ENCODE measurements at places on chromosomes 1 and 21. TPM values are rescaled to one million over a fixed set of nuclear protein-coding genes. Genes with fewer than 3 reads are reported as not detected.

The HSD3B1 gene
- total RNA-seq = not detected

The PGBD5 gene
- 5.1 TPM for total RNA-seq

The OLIG1 gene
- total RNA-seq = 1.6 TPM

The FCRL1 gene
- total RNA-seq = 1.4 TPM

The NDC1 gene
- 7.7 TPM for total RNA-seq

The FCN3 gene
- 826 TPM for total RNA-seq

The FALEC gene
- total RNA-seq = 1.0 TPM

The UBASH3A gene
- total RNA-seq = 1.5 TPM

The KLF17 gene
- 0.52 TPM for total RNA-seq

The GBP6 gene
- total RNA-seq = 0.12 TPM

The PLXNA2 gene
- total RNA-seq = 98.5 TPM

The FCMR gene
- total RNA-seq = 12.6 TPM

The INSRR gene
- total RNA-seq = not detected

The ALX3 gene
- not detected for total RNA-seq

The CNKSR1 gene
- 21.6 TPM for total RNA-seq

The ADIPOR1 gene
- 126 TPM for total RNA-seq

The CADM3 gene
- total RNA-seq = 1.7 TPM

The OR2T35 gene
- not detected for total RNA-seq

GRCh38 chr1:7224644-7225043 lies 439.4 kb downstream of the CAMTA1 start:
- no peak for DNase-seq

- DNase-seq = no peak
Observed at GRCh38 chr1:107326824-107327445, 186.1 kb downstream of the NTNG1 start.

GRCh38 chr1:10799726-10800125 lies 3.3 kb upstream of the CASZ1 start:
- DNase-seq = no peak

GRCh38 chr1:204463125-204464060 lies 31.2 kb downstream of the PIK3C2B start:
- DNase-seq = no peak

DNA sequence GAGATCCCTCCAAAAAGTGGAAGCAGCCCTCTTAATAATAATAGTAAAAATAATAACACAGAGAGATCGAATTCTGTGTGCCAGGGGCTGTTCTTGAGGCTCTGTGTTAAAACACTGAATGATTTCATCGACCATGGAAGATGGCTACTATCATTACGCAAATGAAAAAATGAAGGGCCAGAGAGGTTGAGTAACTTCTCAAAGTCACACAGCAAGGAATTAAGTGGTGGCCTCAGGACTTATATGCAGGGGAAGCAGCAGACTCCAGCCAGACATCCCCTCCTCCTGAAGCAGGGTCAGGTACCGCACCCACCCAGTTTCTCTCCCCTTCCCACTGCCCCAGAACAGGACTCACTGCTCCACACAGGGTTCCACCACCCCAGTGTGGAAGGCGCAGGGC lies 40.1 kb downstream of the SYF2 start:
- no peak for DNase-seq

DNA sequence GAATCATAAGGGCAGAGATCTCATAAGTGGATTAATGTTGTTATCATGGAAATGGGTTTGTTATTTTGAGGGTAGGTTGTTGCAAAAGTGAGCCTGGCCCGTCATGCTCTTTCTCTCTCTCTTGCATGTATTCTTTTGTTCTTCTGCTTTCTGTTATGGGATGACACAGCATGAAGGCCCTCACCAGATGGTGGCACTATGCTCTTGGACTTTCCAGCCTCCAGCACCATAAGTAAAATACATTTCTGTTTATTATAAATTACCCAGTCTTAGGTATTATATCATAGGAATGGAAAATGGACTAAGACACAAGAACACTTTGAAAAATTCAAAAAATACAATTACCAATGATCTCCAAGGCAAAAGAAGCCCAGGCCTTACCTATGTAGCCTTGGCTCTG lies 676.1 kb downstream of the PTPRU start:
- no peak for DNase-seq

GRCh38 chr1:235708390-235708962 lies 58.9 kb upstream of the GNG4 start:
- no peak for DNase-seq

DNA sequence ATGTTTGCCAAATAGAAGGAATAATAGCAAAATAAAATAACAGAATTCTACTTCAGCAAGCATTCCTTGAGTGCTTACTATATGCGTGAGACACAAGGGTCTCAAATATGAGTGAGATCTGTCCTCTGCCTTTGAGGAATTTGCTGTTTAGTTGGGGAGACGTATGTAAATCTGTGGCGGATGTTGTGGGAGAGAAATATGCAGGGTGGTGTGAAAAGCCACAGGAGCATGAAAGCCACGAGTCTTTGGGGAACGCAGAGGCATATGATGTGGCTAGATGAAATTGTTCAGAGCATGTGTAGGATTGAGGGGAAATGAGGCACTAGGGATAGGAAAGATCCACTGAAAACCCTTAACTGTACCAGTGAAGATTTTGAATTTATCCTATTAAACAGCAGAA lies 244.4 kb downstream of the PBX1 start:
- DNase-seq = no peak

- DNase-seq = peak; percentile 81
Observed at GRCh38 chr1:202017749-202018467, 7.5 kb downstream of the ELF3 start.

- DNase-seq = no peak
Observed at GRCh38 chr21:32991361-32991760, 34.4 kb upstream of the OLIG2 start.

DNA sequence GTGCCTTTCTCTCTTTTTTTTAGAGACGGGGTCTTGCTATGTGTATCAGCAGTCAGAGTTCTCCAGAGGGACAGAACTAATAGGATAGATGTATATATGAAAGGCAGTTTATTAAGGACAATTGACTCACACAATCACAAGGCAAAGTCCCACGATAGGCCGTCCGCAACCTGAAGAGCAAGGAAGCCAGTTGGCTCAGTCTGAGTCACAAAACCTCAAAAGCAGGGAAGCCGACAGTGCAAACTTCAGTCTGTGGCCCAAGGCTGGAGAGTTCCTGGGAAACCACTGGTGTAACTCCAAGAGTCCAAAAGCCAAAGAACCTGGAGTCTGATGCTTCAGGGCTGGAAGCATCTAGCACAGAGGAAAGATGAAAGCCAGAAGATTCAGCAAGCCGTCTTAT lies 16.3 kb upstream of the H3-3A start:
- no peak for DNase-seq

- DNase-seq = no peak
Observed at GRCh38 chr1:230189341-230189740, 122.3 kb downstream of the GALNT2 start.

DNA sequence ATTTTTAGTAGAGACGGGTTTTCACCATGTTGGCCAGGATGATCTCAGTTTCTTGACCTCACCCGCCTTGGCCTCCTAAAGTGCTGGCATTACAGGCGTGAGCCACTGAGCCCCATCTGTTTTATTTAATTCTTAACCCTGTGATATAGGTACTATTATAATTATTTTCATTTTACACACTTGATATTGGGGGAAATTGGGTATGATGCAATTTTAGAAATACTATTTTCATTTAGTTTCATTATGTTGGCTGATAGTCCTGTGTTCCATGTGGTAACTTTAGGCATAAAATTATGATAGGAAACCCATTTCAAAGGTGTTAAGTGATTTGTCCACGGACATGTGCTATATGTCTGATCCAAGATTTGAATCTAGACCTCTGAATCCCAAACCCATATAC lies 61.1 kb downstream of the SPEN start:
- no peak for DNase-seq

DNA sequence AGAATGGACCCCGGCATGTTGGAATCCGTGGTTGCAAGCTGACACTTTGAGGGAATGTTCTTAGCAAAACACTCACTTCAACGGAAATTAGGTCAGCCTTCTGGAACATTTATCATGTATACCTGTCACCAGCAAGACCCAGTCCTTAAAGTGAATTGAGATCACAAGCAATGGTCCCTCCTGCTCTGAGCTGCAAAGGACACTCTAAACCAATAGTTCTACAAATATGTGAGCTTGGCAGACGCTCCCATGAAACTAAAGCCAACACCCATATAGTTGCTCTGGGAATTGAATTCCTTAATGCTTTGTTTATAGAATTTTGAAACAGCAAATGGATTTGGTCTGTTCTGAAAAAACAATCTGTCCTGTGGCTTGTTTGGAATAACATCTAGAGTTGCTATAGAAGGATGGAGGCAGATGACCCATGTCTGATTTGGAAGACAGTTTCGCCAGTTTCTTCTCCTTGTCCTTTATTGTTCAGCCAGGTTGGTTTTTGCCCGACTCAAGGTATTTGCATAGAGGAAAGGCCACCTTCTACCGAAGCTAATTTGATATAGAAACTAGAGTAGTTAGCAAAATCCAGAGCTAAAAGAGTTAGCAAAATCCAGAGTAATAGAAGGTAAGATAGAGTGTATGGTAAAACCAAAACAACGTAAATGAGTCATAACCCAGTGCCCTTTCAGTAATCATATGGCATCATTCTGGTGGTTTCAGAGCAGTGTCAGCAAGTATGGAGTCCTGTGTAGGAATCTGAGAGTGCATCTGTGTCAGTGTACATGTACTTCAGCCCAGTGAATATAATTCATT lies 236.2 kb downstream of the NFIA start:
- DNase-seq = no peak

DNA sequence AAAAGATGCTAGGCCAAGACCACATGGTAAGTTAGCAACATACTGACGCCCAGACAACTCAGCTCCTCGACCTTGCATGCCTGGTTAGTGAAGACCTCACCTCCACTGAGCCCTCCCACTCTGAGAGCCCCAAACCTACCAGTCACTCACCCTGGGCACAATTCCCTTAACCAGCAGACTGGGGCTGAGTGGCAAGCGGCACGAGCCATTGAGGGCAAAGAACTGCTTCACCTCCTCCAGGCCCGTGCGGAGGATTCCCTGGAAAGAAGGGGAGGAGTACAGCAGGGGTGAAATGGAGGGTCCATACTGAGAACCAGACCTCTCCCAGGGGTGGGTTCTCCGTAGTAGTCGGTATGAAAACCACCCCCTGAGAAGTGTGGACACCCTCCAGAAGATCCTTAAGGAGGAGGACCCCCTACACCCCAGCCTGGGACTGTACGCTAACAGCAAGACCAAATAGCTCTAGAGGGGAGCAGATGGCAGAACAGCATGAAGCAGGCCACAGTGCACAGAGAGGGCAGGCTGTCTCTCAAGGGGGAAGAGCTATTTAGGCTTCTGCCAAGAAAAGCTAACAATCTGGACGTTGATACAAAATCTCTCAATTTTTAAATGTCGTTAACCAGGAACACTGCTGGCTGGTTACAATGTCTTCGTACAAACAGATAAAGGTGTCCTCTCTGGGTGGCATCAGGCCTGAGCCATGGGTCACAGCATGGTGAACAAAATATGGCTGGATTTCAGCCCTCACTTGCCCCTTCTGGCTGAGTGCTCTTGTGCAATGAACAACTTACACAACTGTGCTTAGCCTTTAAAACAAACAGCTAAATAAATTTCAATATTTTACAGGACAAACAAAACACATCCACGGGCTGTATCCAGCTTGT lies 31.0 kb upstream of the PPP1R15B start:
- DNase-seq = no peak

GRCh38 chr1:232267837-232268598 lies 361.9 kb downstream of the SIPA1L2 start:
- DNase-seq = no peak

- no peak for DNase-seq
Observed at GRCh38 chr1:246147524-246148461, 359.3 kb downstream of the SMYD3 start.

DNA sequence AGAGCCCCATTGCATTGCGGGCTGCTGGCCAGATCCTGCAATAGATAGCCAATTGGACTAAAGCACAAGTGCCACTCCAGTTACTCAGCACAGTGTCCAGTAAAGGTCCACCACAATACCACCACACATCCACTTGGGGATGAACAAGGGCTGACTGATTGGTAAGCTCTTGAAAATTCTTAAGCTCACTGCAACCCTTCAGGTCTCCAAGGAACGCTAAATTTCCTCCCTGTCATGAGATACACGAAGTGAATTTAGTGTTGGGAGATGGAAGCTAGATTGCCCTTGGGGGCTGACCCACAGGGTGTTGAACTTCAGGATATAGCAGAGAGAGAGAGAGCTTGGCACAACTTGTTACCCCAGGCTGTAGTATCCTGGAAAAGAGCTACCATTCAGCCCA lies 9.8 kb upstream of the AADACL3 start:
- no peak for DNase-seq

- no peak for DNase-seq
Observed at GRCh38 chr1:204647114-204647804, 38.3 kb downstream of the LRRN2 start.

- no peak for DNase-seq
Observed at GRCh38 chr1:3610527-3611169, 660 bp downstream of the MEGF6 start.

GRCh38 chr1:9018333-9018732 lies 7.9 kb downstream of the SLC2A7 start:
- DNase-seq = no peak

- no peak for DNase-seq
Observed at GRCh38 chr1:89363196-89363595, 663 bp upstream of the GBP6 start.

DNA sequence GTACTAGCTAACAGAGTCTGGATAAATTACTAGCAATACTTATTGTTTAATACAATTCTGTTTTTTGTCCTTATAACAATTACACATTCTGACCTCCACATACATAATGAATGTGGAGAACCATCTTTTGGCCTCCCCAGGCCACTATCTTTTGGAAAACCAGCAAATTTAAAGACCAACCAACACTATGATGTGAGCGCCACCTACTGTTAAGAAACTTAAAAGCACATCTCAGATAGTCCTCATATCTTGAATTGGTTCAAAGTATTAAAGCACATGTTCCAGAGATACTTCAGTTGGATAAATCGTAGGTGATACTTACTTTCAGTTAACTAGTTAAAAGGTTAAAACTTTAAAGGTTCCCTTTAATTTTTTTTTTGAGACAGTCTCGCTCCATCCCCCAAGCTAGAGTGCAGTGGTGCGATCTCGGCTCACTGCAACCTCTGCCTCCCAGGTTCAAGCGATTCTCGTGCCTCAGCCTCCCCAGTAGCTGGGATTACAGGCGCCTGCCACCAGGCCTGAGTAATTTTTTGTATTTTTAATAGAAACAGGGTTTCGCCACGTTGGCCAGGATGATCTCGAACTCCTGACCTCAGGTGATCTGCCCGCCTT lies 29.3 kb upstream of the USP1 start:
- DNase-seq = no peak

DNA sequence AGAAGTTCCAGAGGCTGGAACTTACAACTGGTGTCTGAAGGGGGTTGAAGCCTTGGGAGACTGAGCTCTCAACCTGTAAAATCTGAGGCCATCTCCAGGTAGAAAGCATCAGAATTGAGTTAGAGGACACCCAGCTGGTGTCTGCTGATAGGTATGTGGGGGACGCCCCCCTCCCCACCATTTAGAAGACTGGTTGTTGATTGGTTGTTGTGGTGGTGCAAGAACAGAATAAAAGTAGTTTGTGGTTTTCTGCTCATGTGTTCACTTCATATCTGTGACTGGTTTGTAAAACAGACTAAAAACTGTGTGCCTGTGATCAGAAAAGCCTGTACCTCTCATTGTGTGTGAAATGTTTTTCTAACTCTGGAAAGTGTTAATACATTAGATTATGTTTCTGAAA lies 33.2 kb upstream of the PDE4B start:
- DNase-seq = no peak

GRCh38 chr1:100611086-100611485 lies 73.1 kb downstream of the GPR88 start:
- DNase-seq = no peak

Measured in upper lobe of right lung (tissue), 1 donor.